ENCODE measurements at places on chromosomes 16 and 17. TPM values are rescaled to one million over a fixed set of nuclear protein-coding genes. Genes with fewer than 3 reads are reported as not detected.
A peak's percentile ranks its signal among the peaks of the same experiment; 100 is the strongest.

The PLEKHG4 gene
- polyA plus RNA-seq: 65.5 TPM

The CLEC19A gene
- polyA plus RNA-seq: not detected

DNA sequence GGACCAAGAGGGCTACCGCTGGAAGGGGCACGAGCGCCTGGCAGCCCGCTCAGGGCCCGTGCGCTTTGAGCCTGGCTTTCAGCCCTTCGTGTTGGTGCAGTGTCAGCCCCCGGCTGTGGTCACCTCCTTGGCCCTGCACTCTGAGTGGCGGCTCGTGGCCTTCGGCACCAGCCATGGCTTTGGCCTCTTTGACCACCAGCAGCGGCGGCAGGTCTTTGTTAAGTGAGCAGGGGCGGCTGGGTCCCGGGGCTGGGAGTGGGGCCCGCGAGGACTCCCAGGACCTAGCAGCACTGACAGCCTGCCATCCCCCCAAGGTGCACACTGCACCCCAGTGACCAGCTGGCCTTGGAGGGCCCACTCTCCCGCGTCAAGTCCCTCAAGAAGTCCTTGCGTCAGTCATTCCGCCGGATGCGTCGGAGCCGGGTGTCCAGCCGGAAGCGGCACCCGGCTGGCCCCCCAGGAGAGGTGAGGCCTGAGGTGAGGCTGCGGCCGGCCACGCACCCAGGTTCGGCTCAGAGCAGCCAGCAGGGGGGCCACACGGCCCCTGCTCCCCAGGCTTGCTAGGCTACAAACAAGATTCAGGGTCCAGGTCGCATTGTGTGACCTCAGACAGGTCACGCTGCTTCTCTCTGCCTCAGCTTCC lies 17.4 kb upstream of the MYO15B start:
- no peak for DNase-seq

- DNase-seq: peak; percentile 50
Measured at GRCh38 chr16:84730406-84731106, 30.8 kb downstream of the USP10 start.

GRCh38 chr17:83085103-83085502 lies 5.7 kb downstream of the METRNL start:
- no peak for DNase-seq

- peak; percentile 71 for DNase-seq
Measured at GRCh38 chr17:3695129-3695722, 729 bp downstream of the P2RX5 start.

The GRB7 gene
- not detected for polyA plus RNA-seq

- DNase-seq: peak; percentile 77
Measured at GRCh38 chr17:6913608-6914443, 82.0 kb upstream of the ALOX12 start.

- DNase-seq: peak; percentile 71
Measured at GRCh38 chr16:24188021-24188542, 68.1 kb upstream of the CACNG3 start.

- DNase-seq: no peak
Measured at GRCh38 chr16:78884204-78884603, 716.3 kb downstream of the MAF start.

- DNase-seq: no peak
Measured at GRCh38 chr17:16934836-16935235, 37.1 kb downstream of the TNFRSF13B start.

- peak; percentile 85 for DNase-seq
Measured at GRCh38 chr17:82866590-82867191, 26.9 kb upstream of the ZNF750 start.

The PRDM7 gene
- polyA plus RNA-seq: not detected

DNA sequence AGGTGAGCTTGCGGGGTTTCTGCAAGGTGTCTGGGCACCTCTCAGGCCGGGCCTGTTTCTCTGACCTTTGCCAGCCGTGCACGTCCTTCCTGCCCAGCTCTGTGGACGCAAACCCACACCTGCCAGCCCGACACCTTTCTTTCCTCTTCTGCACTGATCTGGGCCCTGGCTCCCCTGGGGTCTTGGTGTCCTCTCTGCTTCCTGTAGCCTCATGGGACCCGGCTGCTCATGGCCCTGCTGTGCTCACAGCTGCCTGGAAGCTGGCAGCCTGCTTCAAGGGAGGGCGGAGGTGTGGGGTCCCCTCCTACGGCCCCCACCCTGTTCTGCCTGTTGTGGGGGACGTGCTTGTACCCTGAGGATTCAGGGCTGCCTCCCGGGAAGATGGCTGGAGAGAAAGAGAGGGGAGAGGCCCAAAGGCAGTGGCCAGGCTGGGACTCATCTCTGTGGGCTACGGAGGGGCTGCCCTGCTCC lies 342.4 kb downstream of the SEC14L1 start:
- no peak for DNase-seq

- peak; percentile 19 for DNase-seq
Measured at GRCh38 chr17:79865351-79866210, 26.3 kb upstream of the CBX4 start.

- no peak for DNase-seq
Measured at GRCh38 chr17:78434455-78435329, 56.2 kb downstream of the PGS1 start.

GRCh38 chr16:73549984-73550631 lies 502.2 kb upstream of the ZFHX3 start:
- no peak for DNase-seq

- DNase-seq: no peak
Measured at GRCh38 chr16:27650073-27650701, 100.2 kb downstream of the KATNIP start.

DNA sequence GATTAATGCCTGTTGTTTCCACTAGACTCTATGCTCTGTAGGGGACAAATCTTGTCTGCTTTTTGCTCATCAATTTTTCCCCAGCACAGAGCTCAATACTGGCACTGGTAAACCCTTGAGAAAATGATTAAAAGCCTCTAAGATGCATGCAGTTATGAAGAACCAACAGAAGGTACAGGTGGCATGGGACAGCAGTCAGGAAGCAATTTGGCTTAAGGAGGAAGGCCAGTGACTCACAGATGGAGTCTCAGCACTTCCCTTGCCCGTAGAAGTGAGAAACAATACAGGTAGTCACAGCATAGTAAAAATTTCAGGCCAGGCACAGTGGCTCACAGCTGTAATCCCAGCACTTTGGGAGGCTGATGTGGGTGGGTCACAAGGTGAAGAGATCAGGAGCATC lies 504.7 kb upstream of the RBFOX1 start:
- no peak for DNase-seq

The INCA1 gene
- polyA plus RNA-seq: 1.2 TPM

DNA sequence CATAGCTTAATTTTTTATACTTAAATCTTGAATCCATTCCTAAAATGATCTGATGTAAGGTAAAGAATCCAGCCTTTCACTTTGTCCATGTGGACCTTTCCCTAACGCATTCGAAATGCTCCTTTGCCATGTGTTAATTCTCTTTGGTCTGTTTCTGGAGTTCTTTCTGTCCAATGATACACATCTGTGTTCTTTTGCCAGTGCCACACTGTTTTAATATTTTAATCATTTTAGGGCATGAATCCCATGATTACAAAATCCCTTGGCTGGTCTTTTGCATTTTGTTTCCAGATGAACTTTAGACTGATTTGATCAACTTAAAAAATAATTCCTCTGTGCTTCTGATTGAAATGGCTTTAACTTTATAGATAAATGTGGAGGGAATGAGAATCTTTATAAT lies 74.1 kb downstream of the NTN1 start:
- no peak for DNase-seq

DNA sequence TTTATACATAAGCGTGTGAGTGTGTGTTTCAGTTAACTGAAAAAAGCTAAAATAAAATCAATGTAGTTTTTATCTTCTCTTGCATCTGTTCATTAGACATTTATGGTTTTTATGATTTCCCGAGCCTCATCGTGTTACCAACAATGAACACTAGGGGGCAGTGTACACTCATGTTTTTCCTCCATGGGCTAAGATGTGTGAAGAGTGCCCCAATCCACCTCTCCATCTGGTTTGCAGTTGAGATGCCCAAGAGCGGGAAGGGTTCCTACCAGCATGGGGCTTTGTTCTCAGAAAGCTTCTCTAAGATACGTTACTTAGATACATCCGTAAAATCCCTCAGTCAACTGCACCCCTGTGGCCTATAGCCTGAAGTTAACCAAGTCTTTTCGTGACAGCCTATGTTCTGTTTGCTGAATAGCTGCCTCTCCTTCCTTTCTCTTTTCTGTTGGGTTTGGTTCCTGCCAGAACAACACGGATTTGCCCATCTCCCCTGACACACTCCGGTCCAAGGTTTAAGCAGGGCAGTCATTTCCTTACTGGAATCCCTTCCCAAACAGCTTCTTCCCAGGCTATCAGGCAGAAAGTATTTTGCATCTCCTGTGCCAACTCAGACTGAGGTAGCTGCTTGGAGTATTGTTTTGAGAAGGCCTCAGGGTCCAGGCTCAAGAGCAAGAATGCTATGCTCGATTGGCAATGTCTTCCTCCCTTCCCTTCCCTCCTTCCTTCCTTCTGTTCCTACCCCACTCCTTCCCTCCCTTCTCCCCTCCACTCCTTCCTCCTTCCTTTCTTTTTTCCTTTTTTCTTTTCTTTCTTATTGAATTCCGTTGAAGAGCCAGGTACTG lies 12.9 kb upstream of the ELAC2 start:
- DNase-seq: peak; percentile 48

Measured in SK-N-SH (cell line).